CD4-positive, CD25-positive, alpha-beta regulatory T cell (primary cell): ENCODE measurements at places on chromosomes 12 and 14. TPM values are rescaled to one million over a fixed set of nuclear protein-coding genes. Genes with fewer than 3 reads are reported as not detected.

PLCZ1 gene
- not detected for total RNA-seq

ASB2 gene
- total RNA-seq, result 0.96 TPM

E2F7 gene
- 1.6 TPM for total RNA-seq

SLC6A13 gene
- total RNA-seq, result 0.49 TPM

TMEM117 gene
- 4.7 TPM for total RNA-seq

RNASE3 gene
- total RNA-seq, result not detected

LYZ gene
- 1.0 TPM for total RNA-seq

DNA sequence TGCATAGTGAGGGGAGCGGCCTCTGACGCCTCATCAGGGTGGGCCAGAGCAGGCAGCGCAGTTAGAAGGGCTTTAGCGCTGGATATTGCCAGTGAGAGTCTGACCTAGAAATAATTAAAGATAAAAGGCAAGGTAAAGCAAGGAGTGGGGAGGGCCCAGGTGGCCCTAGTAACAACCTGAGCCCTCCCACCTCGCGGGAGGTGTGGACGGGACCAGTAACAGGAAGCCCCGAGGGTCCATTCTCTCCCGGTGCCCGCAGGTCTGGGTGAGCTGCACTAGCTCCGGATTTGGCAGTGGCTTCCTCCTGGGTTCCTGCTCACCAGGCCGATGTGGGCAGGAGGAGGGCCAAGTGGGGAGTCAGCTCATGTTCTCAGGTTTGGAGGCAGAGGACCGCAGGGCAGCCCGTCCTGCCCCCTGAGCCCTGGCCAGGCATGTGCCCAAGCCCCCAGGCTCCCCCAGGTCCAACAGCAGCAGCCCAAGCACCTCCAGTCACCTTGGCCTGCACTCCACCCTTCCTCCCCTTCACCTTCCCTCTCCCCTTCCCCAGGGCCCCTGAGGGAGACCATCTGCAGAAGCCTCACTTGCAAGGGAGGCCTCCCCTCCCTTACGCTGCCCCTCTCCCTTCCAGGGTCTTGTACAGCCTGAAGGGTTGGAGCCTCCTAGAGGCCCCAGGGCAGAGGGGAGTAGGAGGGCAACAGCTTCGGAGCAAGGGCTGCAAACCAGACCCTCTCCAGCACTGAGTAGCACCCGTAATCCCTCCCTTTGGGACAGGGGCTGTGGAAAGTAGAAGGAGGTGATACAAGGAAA, 144.3 kb upstream of the FKBP4 start:
- DNase-seq, result no peak

DNA sequence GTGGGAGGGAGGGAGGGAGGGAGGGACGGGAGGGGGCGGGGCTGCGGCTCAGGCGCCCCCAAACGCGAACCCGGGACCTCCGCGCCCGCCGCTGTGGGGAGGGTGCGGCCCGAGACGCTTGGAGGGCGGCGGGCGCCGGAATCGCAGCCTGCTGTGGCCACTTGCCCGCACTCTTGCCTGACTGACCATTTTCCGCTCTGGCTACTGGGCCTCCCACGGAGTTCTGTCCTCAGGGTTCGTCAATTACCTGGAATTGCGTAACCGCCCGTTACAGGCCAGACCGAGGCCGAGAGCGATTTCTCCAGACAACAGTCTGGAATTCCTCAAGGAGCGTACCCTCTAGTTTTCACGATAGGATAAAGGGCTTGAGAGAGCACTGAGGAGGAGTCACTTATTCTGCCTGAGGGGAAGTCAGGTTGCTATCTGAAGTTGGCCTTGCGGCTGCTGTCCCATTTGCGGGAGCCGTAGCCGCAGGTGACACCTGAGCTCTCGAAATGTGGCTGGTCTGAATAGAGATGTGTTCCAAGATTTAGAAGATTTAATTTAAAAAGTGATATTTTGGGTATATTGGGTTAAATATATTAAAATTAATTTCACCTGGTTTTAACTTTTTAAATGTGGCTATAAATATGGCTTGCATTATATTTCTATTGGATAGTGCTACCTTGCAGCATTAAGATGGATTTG, 446 bp upstream of the ZNF641 start:
- DNase-seq, result no peak

- no peak for DNase-seq
These were observed 456.6 kb downstream of the VRK1 start for GRCh38 chr14:97253756-97254155.

GRCh38 chr12:69151254-69151764, 88.1 kb upstream of the CPSF6 start:
- no peak for DNase-seq

DNA sequence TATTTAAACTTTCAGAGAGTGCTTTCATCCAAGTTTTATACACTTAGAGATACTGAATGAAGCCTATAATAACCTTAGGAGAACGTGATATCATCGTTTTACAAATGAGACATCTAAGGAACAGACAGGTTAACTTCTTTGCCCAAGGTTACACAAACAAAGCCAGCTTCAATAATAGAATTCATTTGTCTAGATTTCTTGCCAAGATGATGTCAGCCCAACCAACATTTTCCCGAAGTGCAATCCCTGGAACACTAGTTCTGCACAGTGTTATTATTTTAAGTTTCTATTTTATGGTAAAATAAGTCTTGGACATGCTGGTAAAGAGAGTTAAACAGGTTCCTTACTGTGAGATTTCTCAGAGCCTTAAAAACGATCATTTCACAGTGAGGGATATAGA, 174.6 kb downstream of the SLC25A21 start:
- no peak for DNase-seq

DNA sequence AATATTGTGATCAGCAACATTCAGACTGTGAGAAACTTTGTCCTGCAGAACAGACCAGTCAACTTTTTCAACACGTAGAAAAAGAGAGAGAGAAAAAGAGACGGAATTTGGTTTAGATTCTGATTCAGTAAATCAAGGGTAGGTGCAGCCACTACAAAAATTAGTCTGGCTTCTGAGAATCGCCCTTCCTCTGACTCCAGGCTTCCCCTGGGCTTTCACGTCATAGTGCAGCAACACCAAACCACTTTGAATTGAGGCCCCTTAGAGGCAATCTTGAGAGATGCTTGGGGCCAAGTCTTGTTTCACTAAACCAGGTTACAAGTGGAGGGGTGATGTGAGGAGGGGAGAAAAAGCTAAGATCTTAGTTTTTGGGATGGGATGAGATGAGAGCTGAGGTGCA, 37.5 kb upstream of the PTGR2 start:
- DNase-seq, result no peak

- DNase-seq, result no peak
These were observed 499.7 kb downstream of the TMTC2 start for GRCh38 chr12:83186419-83186818.

DNA sequence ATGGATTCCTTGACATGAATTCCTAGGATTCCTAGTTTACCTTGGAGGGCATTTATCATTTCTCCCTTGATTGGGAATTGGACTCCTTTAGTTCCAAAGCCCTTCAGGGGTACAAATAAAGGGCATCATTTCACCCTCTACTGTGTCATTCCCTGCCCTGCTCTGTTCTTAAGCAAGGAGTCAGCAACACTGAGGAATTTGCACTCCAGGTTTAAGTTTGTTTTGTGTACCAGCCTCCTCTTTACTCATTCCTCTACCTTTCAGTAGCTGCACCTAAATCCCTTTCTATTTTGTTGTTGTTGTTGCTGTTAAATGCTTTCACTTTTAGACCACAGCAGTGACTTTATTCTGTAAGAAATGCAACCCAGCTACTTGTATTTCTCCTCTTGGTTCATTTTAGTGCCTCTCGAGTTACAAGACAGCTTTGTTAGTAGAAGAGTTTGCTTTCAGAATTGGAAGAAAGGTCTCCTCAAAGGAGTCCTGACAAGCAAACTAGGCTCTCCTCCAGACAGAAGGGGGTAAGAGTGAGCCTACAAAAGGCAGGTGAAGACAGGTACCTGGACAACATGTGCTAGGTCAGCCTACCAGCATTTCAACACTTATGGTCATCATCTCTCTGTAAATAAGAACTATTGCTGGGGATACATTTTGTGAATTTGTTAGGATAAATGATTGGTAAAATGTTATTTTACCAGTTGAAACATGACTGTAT, 90.0 kb downstream of the RMST start:
- no peak for DNase-seq

- peak; percentile 42 for DNase-seq
These were observed 81.5 kb upstream of the KCNA1 start for GRCh38 chr12:4828176-4828575.

DNA sequence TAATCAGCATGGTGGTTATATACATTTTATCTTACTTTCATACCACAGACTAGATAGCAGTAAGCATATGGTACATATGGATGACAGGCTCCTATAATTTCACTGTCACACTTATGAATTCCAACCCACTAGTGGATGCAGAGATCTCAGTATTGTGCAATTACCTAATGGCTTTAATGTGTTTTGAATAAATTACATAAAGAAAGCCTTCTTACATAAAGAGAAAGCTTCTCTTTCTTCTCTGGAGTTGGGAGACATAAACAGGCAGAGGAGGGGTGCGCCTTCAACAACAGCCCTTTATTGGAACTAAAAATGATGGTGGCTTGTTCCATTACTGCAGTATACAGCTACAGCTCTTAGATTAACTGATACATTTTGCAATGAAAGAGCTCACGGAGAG, 52.6 kb downstream of the SAV1 start:
- DNase-seq, result no peak

GRCh38 chr14:24172871-24173281, 996 bp downstream of the REC8 start:
- DNase-seq, result no peak

DNA sequence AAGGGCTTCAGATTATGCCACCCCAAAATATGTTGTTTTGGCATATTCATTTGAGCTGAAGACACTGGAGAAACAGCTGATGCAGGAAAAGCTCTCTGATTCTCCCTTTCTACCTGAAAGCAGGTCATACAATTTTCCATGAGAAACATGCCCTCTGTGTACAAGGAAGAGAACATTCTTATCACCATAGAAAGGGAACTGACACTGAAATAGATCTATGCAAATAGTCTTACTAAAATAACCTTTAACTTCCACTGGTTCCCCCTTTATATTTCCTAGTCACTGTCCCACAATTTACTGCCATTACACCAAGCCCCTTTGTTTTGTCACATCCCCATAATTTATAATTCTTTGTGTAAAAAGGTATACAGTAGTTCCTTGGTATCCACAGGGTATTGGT, 9.6 kb upstream of the PHC1 start:
- DNase-seq, result no peak

- no peak for DNase-seq
These were observed 27.3 kb downstream of the ABCD2 start for GRCh38 chr12:39592295-39592694.

DNA sequence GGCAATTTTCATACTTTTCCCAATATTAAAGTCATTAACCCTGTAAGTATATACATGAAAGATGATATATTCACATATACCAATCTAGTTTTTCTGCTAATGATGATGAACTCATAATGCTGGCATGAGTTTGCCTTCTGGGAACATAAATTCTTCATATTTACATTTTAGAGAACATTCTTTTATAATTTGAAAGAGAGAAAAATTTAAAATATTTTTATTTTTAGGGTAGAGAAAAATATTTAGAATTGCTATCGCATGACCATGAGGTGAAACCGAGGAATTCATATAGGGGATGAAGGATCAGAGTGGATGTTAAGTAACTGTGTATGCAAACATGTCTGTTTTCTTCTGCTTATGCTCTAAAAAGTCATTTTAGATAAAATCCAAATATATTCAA, 825.3 kb upstream of the FLRT2 start:
- DNase-seq, result no peak

GRCh38 chr14:104694475-104694950, 5.1 kb downstream of the INF2 start:
- DNase-seq, result no peak

DNA sequence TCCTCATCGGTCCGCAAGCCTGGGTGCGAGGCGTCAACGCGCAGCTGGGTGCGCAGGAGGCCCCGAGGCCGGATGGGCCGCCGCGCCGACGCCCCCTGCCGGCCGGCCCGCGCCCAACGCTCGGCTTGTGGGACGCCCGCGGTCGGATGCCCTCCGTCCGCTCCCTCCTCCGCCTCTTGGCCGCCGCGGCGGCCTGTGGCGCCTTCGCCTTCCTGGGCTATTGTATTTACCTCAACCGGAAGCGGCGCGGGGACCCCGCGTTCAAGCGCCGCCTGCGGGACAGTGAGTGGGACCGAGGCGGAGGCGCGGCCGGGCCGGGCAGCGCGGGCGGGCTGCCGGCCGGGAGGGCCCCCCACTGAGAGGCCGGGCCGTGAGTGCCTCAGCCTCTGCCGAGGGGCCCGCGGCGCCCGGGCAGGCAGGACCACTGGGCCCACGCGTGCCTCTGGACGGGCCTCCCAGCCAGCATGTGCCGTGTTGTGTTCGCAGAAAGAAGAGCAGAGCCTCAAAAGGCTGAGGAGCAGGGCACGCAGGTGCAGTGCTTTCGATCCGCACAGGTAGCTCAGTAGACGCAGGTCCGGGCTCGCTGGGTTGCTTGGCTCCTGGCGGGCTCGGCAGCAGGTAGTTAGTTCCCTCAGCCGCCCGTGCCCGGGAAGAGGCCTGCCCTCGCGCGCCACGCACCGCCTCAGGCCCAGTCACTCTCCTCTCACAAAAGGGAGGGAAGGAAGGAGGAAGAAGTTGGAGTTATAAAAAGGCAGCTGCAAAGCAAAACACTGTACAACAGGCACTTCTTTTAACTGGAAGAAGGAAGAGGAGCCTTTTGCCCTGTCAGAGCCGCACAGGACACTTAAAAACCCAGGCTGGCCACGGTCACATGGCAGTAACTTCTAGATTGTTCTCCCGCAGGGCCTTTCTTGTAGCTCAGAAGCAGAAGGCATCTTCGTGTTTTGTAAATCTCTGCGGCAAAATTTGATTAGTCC, at the start of gene TOMM20L:
Gene TOMM20L (plus strand): TSS at position 119 of the 977 bp plus-strand sequence. CDS start 28 bp downstream, at position 147.
- peak; percentile 73 for DNase-seq

- no peak for DNase-seq
These were observed 205.3 kb upstream of the NAV3 start for GRCh38 chr12:77625441-77625840.

GRCh38 chr12:56601503-56601902, 28.6 kb downstream of the BAZ2A start:
- DNase-seq, result peak; percentile 43
